ENCODE measurements at places on chromosomes 1 and 21.

DNA sequence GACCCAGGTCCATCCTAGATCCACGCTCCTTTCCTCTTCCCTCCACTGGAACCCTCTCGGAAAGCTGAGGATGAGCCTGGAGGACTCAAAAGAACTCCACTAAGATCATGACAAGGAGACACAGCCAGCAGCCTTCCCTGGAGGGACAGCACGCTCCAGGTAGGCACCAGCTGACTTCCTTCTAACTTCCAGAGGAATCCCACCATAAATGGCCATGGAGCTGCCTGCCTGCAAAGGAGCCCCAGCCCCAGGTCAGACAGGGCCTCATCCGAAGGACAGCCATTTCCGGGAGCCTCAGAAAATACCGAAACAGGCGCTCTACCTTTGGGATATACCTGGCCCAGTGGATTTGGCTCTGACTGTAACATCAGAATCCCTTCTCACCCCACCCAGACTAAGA is 4.1 kb downstream of the SH3BP5L start:
- no peak for DNase-seq

DNA sequence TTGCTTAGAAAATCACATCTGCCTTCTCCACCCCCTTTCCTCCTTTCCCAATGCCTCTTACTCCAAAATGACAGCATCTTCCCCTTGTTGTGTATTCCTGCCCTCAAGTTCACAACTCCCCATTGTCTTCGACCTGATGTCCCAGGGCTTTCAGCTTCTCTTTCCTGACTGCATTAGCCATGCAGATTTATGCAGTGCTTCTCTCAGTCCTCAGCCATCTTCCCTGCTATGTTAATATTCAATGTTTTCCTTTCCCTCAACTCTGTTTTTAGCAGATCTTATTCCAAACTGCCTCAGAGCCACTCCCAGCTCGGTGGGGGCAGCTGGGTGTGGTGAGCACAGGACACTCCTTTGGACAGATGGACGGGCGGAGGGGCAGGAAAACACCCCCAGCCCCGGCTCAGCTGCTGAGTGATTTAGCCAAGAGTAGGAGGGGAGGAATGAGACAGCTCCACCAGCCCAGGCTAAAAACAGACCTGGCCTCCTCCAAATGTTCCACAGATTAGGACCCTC is 71.0 kb downstream of the CD2 start:
- DNase-seq, result no peak

DNA sequence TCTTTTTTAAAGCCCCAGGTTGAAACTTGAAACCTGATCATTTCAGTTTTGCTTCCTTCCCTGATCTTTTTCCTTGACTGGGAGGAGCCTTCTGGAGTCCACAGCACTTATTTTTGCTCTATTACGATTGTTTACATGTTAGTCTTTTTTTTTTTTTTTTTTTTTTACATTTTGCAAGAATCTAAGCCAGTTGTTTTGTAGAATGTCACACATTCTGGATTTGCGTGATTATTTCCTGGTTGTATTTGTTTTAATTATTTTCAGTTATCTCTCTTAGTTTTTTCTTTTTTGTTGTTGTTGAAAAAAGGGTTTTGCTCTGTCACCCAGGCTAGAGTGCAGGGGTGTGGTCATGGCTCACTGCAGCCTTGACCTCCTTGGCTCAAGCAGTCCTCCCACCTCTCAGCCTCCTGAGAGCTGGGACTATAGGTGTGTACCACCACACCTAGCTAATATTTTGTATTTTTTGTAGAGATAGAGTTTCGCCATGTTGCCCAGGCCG is 32.8 kb downstream of the OSBPL9 start:
- DNase-seq, result no peak

- peak; percentile 42 for DNase-seq
Observed at GRCh38 chr1:150516050-150516591, 569 bp downstream of the FALEC start.

- DNase-seq, result no peak
Observed at GRCh38 chr1:20603504-20604464, 14.9 kb downstream of the CDA start.

- DNase-seq, result no peak
Observed at GRCh38 chr1:82185084-82185483, 384.4 kb downstream of the ADGRL2 start.

DNA sequence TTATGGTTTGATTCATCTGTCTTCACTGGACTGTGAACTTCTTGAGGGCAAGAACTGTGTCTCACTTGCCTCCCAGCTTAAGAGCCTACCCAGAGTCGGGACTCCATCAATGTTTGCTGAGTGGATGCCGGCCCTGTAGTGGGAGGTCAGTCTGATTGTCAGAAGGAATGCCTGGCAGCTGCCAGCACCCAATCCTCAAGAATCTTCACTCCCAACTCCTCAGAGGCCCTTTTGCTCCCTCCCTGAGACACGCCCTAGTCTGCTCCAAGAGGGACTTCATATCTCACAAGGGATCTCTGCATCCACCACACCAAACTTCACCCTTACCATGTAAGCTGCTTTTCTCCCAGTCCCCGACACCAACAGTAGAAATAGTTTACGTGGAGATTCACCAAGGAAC is 15.2 kb upstream of the KDM4A start:
- no peak for DNase-seq

DNA sequence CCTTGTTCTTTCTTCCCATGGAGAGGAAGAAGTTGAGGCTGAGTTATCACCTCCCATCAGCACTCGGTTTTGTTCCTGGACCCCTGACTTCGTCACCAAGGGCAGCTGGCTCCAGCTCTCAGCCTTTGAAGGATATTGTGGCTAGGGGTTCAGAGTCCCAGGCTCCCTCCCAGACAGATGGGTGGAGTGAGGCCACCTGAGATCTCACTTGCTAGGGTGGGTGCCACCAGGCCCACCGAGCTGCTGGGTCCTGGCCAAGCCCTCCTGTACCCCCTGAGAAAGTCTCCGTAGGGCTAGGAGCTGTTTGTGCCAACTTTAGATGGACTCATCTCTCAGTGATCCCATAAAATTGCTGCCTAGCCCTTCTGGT is 6.9 kb downstream of the MX2 start:
- DNase-seq, result no peak

- DNase-seq, result no peak
Observed at GRCh38 chr1:153679337-153680119, 1.0 kb downstream of the NPR1 start.

- DNase-seq, result no peak
Observed at GRCh38 chr1:71641903-71642302, 561.1 kb upstream of the ZRANB2 start.

DNA sequence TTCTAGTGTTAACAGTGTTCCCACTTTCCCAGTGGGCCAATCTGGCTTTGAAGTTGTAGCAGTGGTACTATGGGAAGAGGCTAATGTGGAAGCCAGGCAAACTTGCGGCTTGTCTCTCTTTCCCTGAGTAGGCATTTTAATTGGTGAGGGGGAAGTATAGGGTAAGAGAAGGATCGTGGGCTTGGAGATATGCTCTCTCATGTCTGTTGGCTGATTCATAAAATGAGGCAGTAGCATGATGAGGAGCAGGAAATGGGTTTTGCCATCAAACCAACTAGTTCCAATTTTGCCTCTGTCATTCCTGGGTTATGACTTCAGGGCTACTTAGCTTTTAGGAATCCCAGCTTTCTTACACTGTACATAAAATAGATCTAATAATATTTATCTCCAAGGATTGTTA is 12.1 kb downstream of the C8A start:
- no peak for DNase-seq

DNA sequence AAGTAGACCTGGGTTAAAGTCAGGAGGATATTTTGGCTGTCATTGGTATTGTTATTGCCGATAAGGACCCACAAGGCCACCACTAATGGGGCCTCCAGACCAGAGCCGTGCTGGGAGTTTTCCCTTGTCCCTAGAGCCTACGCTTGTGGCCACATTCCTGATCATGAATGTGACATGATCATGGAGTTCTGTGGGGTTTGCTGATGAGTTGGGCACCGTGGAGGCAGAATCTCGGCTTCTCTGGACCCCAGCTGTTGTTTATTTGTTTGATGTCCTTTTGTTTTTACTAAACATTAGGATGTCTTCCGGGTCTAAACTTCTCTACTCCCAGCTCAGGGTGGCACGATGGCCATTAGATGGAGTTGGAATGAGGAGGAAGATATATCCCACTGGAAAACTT is 74.9 kb upstream of the TMPRSS2 start:
- DNase-seq, result no peak

DNA sequence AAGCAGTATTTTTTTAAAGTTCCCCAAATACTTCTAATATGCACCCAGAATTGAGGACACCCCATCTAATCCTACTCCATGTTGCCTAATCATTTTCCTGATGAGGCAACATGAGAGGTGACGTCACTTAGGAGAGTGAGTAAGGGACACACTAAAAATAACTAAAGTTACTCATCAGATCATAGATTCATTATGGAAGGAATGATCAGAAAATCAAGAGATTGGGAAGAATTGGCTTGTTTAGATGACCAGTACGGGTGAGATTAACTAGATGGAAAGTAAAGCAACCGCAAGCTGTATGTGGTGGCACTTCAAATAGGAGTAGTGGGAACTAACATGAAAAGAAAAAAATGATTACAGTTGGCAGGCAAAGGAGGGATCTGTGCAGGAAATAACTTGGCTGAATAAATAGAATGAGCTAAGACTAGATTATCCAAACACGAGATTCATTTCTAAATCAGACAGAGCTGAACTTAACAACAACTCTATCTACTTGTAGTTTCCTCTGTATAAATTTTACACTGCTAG is 61.4 kb upstream of the CXADR start:
- DNase-seq, result no peak

DNA sequence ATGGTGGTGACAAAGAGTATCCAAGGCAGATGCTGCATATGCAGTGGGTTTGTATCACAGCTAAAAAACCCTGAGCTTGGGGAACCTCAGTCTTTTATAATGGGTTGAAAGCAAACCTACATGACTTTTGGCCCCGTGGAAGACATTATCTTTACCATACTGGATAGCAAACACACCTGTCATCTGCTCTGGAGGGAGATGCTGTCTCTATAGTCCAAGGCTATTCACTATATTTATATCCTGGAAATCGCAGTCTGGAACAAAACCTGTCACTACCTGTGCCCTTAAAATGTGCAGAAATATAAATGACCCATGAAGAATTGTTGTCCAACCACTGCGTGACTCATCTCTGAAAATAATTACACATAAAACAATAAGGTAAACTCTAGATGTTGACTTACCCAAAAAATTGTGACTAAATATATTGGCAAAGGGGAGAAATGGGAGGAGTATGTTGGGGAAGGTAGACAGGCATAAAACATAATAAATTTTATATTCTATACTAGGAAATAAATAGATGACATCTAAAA is 121.0 kb upstream of the CXADR start:
- no peak for DNase-seq

DNA sequence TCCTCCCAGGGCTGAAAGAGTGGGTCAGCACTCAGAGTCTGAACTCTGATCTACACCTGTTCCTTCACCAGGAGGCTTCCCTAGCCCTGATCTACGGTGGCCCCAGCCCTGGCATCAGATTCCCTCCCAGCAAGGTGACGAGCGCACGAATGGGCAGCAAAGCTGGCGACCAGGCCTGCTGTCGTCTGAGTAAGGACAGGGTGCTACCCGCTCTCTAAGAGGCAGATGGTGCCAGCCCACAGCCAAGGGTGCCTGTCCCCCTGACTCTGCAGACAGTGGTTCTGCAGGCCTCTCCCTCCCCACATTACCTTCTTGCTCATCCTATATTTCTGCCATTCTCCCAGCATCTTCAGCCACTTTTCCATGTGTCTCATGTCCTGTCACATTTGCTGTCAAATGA is 10.3 kb upstream of the SMYD3 start:
- no peak for DNase-seq

DNA sequence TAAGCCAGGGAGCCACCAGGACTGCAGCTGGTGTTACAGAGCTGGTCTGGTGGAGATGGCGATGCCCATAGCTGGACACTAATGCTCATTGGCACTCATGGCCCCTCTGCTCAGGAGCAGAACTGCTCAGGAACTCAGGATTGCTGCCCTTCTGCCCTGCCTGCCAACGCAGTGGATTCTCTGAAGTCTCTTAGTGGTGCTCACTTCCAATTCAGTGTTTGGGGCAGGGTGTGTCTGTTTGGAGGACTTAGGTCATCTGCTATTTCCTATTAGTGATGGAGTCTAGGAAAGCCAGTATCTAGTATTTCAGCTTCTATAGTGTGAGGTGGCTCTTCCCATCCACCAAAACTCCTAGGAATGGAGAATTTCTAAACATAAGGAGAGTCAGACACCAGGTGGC is 29.1 kb downstream of the S100A10 start:
- no peak for DNase-seq

GRCh38 chr1:226309398-226310244 is 657 bp upstream of the LIN9 start:
- no peak for DNase-seq

- no peak for DNase-seq
Observed at GRCh38 chr1:99600782-99601181, 45.1 kb upstream of the PALMD start.

GRCh38 chr1:232793944-232794343 is 11.3 kb upstream of the MAP10 start:
- DNase-seq, result no peak

DNA sequence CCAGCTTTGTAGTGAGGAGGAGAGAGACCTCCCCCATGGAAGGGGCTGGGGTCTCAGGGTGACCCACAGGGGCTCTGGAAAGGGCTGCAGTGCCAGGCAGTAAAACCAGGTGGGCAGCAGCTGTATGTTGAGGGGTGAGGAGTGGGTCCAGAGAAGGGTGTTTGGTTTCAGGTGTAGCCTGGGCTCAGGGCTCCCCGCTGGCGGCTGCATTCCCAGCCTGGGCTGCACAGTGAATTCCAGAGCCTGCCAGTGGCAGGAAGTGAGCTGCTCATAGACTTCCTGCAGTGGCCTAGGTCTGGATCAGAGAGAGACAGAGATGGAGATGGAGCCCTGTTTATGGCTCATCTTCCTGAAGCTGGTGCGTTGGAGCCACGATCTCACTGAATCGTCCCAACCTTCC is 356.4 kb downstream of the PTPRU start:
- no peak for DNase-seq

- DNase-seq, result no peak
Observed at GRCh38 chr1:160103658-160104408, 5.4 kb upstream of the IGSF8 start.

DNA sequence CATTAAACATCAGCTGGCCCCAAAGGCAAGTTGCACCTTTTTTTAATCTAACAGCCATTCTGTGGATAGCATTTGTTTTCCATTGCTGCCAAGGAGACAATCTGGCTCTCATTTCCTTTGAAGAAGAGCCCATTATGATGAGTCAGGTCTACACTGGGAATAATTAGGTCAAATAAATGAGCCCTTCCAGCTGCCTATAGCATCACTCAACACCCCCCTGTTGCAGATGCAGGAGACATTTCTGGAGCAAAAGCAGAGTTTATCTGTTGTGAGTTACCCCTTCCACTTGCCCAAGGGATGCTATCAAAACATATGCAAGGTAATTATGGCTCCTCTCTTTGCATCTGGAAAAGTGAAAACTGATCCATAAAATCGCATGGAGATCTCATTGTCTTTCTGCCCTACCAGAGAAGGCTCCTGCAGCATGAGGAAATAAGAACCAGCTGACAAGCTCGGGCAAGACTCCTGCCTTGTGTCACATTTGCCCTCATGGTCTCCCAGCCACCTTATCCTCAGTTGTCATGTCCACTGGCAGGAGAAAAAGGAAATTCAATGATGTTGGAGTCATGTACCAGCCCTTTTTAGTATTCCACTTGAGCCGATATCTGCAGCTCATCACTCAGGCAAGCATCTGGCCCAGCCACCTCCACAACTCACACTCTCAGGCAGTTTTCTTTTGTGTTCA is 135.9 kb downstream of the SLC30A10 start:
- no peak for DNase-seq
